ENCODE measurements at places on chromosomes 1 and 21.
A peak's percentile ranks its signal among the peaks of the same experiment; 100 is the strongest.

DNA sequence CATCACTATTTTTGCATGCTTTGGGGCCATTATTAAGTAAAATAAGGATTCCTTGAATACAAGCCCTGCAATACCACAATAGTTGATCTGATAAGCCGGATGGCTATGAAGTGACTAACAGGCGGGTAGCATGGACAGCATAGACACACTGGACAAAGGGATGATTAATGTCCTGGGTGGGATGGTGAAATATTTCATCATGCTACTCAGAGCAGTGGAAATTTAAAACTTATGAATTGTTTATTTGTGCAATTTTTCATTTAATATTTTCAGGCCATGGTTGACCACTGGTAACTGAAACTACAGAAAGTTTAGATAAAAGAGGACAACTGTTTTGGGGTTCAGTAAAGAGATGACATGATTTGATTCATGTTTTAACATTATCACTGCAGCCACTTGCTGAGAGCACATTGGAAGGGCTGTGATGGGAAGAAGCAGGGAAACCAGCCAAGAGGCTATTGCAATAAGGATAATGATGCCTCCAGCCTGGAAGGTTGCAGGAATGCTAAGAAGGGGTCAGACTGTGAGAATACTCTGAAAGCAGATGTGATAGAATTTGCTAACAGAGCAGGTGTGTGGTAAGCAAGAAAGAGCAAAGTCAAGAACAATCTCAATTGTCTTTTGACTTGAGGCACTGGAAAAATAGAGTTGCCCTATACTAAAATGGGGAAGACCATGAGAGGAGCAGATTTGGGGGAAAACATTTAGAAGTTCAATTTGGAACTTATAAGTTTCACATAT lies 62.5 kb upstream of the TNFSF4 start:
- peak; percentile 69 for DNase-seq

DNA sequence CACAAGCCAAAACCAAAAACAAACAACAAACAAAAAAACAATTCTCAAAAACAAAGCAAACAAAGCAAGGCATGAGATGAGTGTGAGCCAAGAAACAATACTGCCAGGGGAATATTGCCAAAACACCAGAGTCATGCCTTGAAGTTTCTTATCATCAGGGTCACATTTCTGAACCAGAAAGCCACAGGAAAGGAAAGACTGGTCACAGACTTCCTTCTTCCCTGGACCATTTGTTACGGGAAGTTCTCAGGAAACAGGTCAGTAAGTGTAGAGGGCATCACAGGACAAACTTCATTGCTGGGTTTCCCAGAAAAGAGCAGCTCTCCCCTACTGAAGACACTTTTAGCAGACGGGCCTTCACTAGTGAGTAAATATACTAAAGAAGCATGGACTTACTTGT lies 191.2 kb downstream of the GABPA start:
- DNase-seq: no peak

DNA sequence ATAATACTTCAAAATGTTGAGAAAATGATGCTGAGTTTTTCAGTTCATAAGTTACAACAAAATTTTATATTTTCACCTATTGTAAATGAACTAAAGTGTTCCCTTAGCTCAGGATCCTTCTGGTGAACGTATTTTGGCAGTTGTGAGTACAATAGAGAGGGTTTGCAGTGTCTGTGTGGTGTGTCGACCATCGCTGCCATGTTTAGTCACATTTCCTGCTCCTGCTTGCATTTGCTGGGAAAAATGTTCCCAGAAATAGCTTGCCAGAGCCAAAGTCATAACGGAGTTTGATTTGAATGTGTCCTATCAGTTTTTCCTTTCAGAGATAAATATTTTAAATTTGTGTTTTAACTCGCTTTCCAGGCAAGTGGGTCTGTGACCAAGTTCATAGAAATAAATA lies 117.1 kb upstream of the COL6A1 start:
- DNase-seq: no peak

GRCh38 chr21:30818837-30819610 lies 6.0 kb upstream of the KRTAP8-1 start:
- no peak for DNase-seq

- DNase-seq: no peak
Observed at GRCh38 chr1:62720946-62721554, 32.9 kb upstream of the DOCK7 start.

DNA sequence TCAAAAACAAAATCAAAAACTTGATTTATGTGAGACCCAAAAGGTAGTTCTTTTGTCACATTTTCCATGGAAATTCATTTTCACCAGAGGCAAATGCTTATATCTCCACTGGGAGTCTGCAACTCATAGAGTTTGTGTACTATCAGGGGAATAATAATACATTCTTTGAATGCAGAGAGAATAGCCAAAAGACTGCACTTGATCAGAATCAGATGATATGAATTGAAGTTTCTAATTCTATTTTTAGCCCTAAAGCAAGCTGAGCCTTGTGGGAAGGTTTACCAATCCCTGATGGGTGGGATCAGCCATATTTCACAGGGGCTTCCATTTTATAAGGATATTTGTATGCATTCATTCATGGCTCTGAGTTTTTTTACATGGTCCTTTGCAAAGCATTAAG lies 49.6 kb downstream of the TSEN15 start:
- no peak for DNase-seq

DNA sequence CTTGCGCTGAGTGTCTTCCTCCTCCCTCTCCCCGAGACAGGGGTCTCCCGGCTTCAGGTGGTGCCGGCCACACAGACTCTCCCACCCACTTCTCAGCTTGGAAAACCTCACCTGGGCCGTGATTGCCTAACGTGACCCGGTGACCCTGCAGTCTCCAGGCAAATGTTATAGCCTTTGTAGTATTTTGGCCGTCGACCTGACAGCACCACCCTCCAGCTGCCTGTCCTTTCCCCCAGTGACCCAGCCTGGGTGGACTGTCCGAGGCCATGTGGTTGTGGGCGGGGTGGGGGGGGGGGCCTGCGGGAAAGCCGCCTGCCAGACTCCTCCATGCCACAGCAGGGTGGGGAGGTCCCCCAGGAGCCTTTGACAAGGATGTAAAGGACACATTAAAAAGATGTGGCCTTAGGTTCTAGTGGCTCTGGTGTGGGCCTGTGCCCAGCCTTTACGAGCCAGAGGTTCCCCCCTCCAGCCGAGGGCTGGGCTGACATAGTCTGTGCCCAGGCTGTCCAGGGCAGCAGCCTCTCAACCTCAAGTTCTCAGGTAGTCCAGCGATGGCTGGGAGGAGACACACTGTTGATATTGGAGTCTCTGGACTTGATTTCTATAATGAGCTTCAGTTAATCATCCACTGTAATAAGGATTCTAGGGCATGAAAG lies 8.1 kb downstream of the TOR3A start:
- no peak for DNase-seq

GRCh38 chr1:24181619-24182018 lies 5.5 kb downstream of the IFNLR1 start:
- DNase-seq: no peak

- DNase-seq: no peak
Observed at GRCh38 chr21:42357307-42357706, 6.5 kb upstream of the TFF2 start.

DNA sequence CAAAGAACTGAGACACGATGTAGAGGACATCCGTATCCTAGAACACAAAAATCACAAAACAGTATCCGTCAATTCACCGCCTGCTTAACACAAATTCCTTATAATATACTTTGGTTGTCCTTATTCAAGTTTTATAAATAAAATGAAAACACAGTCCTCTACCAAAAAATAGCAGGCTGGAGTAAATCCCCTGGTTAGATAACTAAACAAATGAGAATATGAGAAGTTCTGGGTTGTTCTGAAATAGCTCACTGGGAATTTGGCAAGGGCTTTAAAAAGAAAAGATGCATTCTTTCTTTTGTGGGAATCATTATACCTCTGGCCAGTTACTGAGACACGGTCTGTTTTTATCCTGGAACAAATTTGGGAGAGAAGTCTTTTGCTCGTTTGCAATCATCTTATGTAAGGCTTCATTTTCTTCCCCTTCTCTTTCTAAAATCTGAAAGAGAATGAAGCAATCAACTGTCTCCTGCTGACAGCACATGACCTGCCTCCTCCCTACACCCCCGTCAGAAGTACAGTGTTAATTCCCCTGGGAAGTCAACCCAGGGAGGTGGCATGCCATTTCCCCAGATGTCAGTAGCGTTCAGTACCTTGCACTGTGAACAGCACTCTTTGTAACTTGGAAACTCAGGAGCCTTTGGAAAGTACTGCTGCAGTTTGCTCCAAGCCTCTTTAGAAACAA lies 37.1 kb upstream of the RAP1GAP start:
- DNase-seq: no peak

DNA sequence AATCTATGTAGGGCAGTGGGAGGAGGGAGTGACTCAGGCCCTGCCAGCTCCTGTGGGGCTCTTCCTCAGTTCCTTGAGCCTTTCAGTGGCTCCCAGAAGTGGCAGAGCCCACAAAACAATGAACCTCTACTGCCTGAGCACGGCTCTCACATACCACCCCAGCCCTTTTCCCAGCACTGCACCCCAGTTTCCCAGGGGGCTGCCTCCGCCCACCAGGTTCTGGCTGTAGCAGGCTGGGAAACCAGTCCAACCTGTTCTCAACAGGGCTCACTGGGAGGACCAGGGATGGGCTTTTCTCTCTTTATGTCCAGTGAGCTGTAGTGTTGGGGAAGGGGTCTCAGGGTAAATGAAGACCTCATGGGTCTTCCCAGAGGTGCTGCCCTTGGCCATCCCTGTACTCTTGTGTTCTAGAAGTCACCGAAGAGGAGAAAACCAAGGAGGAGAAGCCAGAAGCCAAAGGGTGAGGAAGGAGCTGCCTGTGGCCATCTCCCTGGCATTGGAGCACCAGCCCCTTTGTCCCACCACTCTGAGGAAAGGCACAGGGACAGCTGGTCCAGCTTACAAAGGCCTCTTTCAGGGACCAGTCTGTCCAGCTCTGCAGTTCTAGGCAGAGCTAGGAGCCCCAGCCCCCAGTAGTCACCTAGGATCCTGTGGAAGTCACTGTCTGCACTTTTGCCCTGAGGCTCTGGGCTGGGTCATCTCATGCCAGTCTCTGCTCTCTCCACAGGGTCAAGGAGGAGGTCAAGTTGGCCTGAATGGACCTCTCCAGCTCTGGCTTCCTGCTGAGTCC lies 3.5 kb downstream of the MARCKSL1 start:
- no peak for DNase-seq

DNA sequence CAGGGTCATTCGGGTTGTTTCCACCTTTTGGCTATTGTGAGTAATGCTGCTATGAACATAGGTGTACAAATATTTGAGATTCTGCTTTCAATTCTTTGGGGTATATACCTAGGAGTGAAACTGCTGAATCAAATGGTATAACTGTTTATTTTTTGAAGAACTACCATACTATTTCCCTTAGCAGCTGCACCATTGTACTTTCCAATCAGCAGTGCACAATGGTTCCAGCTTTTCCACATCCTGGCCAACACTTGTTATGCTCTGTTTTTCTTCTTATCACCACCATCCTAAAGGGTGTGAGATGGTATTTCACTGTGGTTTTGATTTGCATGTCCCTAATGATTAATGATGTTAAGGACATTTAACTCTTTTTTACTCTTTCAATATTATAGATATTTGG lies 3.6 kb upstream of the ABCA4 start:
- DNase-seq: no peak

- DNase-seq: no peak
Observed at GRCh38 chr1:12600880-12601633, 17.0 kb downstream of the DHRS3 start.

DNA sequence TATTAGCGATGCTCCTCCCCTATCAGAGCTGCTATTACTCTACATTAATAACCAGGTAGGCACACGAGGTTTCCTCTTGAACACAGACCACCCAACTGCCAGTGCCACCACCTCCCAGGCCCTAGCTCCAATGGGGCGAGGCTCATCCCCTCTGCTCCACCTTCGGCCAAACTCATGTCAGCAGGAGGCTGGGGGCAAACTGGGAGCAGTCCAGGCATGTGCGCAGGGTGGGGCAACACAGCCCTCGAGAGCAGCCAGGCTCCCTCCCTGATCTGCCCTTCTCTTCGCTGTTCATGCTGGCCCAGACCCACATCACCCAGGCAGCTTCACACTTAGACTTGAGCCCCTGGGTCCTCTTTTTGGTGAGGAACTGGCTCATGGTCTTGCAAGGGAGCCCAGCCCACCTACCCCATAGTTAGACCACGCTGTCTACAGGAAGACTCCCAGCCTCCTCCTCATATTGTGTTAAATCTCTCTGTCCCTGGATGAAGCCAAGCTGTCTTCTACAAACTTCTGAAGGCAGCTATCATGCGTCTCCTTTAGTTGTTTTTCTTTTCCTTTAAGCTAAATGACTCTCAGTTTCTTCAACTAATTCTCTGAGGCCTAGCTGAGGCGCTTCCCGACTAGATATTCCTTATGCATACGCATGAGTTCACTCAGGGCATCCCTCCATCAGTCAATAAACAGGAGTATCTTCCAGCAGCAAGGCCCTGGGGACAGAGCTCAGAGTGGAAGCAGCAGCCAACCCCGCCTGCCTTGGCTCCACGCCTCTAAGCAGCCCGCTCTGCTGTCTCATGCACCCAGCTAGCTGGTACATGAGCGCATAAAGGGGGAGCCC lies 12.0 kb downstream of the TMEM9 start:
- DNase-seq: no peak

GRCh38 chr1:221098471-221099405 lies 219.5 kb downstream of the HLX start:
- DNase-seq: no peak

DNA sequence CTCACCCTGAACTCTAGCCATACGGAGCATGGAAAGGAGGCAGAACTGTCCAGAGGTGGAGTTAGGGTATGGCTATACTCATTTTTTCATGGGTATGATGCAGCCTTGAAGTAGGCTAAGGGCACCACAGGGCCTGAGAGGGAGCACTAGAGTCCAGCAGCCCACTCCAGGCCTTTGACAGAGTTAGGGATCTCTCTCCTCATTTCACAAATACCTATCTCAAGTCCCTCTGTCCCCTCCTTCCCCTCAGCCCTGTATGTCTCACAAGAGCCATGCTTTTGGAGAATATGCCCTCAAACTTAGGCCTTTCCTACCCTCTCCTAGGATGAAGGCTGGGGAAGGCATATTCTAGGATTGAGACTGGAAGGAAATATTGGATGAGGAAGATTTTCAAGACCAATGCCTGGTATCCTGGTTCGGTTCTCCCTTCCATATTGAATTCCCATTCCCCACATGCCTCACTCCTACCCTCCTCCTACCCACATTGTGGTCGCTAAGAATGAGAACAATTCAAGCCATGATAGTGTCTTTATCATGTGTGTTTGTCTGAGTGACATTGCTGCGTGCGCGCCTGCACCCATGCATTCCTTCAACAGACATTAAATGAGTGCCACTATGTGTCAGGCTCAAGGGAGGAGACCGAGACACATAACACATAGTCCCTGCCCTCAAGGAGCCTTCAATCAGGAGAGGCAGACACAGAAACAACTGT lies 2.6 kb upstream of the NECTIN4 start:
- DNase-seq: no peak

GRCh38 chr1:21636029-21636428 lies 33.1 kb downstream of the RAP1GAP start:
- DNase-seq: no peak

Data from HS-5 (cell line).